ENCODE measurements at places on chromosomes 6 and 20.

GRCh38 chr20:1867495-1868260 lies 27.5 kb upstream of the SIRPA start:
- no peak for DNase-seq

DNA sequence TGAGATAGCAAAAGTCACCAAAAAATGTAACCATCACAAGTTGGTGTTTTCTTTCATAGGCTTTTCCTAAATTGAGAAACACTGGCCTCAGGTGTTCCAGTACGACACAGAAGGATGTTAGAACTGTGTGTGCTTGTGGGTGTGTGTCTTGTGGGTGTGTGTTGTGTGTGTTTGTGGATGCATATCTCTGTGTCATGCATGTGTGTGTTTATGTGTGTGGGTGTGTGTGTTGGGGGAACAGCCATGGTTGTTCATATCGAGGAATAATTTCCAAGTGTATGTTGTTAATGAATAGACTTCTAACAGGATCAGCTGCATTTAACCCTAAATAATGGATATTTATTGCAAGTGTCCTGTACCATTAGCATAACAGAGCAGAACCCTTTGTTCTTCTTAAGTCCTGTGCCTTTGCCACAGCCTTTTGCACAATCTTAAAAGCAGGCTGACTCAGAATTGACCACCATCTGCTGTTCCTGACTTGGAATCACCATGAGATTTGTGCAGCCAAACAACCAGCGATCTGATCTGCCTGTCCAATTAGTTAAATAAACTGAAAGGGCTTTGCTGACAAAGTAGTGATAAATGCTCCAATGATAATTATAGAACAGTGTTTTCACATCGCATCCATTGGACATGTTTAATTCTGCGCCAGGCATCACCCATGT lies 7.6 kb downstream of the CD93 start:
- no peak for DNase-seq

DNA sequence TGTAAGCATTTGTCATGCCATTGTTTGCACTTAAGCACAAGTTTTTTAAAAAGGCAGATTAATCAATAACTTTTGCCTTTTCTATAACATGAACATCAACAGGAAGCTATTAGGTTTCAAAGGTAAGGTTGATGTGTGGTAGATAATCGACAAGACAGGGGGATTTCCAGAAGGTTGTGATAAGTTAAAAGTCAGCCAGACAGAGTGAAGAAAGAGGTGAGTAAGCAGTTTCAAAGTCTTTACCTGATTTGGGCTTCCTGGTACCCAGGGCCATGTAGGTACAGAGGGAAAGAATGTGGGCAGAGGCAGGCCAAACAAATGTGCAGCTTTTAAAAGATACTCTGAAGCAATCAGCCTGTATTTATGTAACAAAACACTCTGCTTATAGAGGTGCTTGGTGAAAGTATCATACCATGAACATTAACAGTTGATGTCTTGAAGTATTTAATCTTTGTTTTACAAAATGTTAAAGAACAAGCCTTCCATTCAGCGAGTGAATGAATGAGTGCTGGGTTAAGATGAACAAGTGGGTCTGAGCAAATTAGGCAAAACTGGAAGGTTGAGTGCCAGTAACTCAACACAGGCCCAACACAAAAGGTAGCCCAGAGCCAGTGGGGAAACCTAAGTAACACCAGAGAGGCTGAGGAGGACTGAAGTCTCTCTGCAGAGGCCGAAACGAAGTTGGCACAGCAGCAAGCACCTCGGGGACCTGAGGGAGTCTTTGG lies 60.2 kb downstream of the LRRC1 start:
- DNase-seq, result no peak

GRCh38 chr6:63864671-63865318 lies 229.2 kb downstream of the PHF3 start:
- DNase-seq, result no peak

- DNase-seq, result no peak
Measured at GRCh38 chr6:137921823-137922222, 54.8 kb downstream of the TNFAIP3 start.

GRCh38 chr6:49647476-49647875 lies 10.8 kb upstream of the RHAG start:
- DNase-seq, result no peak

Measured in neuronal stem cell (in vitro differentiated cells).